ENCODE measurements at places on chromosomes 11 and 22.

DNA sequence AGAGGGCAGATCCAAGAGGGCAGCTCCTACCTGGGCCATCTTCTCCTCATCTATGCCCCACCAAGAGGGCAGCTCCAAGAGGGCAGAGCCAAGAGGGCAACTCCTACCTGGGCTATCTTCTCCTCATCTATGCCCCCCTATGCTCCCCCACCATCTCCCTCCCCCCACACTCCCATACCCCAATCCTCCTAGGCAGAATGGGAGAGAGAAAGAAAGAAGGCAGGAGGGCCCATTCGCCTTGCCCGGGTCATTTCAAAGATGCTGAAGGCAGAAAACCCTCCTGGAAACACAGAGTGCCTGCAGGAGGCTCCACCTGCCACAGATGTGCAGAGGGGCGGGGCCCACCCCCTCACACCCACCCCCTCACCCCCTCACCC is 78.5 kb downstream of the BUD13 start:
- DNase-seq, result no peak

- DNase-seq, result no peak
Measured at GRCh38 chr11:1597331-1597993, 632 bp downstream of the KRTAP5-2 start.

- DNase-seq, result no peak
Measured at GRCh38 chr11:69828276-69828970, 9.2 kb upstream of the FGF3 start.

DNA sequence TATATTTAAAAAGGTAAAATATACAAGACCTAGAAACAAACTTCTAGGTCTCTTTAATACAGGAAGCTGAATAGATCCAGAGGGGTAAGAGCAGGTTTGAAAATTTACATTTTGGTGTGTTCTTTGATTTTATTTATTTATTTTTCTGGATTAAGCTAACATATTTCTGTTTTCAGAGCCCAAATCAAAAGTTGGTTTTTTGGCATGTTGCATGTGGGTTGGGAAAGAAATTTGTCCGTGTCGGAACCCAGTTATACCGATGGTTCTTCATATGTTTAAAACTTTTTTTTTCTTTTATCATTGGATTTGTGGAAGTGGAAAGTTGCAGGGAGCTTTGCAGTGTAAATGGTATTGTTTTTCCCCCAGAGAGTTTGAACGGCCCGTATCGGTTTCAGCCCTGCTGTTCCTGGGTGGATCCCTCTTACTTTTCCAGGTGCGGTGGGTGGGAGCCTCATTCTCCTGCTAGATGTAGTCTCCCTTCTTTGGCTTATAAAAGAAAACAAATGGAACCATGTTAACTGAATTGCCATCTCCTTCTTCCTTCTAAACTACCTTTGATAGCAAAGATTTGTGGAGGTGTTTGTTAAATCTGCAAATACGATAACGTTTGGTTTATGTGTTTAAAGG is 746 bp downstream of the CTNND1 start:
- no peak for DNase-seq

DNA sequence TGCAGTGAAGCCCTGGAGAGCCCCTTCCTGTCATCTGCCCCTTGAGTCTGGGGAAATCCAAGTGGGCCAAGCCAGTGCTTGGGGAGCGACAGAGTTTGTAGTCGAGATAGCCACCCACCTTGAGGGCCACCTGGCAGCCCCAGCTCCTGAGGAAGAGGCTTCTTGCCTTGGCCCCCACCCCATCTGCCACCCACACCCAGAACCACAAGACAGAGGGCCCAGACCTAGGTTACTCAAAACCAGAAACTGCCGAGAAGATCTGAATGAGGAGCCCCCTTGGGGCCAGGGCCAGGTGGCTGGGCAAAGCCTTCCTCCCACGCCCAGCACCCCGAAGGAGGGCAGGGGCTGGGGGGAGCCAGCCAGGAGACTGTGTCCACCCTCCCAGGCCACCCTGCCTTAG is 18.8 kb upstream of the PRR5 start:
- DNase-seq, result no peak

DNA sequence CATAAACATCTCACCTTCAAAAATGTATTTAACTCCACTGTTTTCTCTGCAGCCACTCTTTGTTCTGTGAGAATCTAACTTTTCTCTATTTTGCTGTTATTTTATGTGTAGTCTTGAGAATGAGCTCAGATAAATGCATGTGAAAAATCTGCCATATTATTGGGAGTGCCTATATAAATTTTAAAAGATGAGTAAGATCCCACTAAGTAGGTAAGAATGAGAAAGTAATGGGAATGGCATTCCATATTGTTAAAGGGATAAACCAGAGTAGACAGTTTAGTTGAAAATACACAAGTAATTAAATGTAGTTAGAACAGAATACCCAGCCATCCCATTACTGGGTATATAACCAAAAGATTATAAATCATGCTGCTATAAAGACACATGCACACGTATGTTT is 817.2 kb downstream of the FAM181B start:
- DNase-seq, result peak; percentile 9

DNA sequence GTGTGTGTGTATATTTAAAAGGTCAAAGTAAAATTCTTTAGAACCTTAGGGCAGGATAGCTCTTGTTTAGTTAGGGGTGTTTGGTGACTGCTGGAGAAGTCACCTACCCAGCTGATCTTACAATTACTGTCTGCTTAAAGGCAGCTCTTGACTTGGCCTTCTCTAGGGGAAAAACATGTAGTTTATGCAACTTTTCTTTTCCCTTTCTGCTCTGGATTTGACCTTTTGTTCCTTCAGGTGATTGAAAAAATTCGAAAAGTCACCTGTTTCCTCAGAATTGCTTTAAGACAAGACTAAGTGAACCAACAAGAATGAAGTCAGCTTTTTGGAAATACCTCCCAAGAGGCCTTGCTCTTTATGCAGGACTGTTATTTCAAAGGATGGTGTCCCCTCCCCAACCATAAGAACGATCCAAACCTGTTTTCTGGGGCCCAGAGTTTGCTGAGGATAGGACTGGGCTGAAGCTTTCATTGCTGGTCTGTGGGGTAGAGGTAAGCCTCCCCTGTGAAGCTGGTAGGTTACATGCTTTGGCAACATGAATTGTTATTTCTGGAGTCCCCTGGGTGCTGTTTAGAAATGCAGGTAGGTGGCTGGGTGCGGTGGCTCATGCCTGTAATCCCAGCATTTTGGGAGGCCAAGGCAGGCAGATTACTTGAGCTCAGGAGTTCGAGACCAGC is 111.2 kb downstream of the PTPRJ start:
- DNase-seq, result no peak

DNA sequence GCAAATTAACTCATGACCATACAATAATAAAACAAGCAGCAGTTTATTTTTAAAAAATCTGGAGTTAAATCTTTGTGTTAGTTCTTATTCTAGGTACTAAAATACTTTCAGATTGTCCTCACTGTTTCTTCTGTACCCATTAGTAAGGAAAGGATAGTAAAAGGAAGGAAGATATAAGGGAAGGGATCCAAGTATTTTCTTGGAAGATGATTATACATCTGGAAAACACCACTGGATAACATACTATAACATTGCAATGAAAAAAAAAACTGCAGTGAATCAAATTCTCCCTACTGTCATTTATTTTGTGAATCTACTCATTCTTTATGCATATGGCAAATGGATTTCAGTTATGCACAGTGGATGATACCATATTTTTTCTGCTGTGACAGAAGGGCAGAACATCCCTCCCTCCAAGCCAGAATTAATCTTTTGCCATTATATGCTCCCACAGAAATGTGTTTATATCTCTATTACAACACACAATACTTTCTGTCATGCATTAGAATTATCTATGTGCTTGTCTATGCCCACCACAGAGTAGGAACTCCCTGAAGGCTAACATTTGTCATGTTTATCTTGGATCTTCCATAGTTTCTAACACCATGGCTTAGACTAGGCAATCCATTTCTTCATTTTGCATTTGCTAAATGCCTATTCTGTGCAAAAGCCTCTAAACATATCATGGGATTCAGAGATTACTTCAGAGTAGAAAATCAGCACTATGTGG is 282.3 kb upstream of the CTSC start:
- DNase-seq, result no peak

DNA sequence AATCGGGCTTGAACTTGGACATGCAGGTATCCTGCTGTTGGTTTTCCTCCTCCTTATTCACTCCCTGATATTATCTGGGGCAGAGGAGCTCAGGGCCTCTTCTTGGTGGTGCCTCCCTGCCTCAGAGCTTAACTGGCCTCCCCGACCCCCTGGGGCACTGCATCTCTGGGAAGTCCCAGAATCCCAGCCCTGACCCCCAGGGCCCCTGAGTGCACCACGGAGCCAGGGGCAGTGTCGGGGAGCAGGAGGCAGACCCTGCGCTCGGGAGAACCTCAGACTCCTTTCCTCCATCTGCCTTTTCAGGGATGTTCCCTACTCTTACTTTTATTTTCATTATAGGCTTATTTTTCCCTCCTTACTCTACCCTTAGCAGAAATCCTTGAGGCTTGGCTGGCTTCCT is 537.0 kb downstream of the BRD1 start:
- DNase-seq, result no peak

DNA sequence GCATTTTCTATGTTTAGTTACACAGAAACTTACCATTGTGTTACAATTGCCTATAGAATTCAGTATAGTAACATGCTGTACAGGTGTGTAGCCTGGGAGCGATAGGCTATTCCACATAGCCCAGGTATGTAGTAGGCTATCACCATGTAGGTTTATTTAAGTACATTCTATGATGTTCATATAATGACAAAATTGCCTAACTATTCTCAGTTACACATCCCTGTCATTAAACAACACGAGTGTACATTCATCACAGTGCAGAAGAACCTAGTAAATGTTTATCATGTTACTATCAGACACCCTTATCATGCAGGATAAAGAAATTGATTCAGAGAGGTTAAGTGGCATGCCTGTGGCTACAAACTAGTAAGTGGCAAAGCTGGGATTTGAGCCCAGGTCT is 28.4 kb upstream of the BMAL1 start:
- DNase-seq, result no peak

DNA sequence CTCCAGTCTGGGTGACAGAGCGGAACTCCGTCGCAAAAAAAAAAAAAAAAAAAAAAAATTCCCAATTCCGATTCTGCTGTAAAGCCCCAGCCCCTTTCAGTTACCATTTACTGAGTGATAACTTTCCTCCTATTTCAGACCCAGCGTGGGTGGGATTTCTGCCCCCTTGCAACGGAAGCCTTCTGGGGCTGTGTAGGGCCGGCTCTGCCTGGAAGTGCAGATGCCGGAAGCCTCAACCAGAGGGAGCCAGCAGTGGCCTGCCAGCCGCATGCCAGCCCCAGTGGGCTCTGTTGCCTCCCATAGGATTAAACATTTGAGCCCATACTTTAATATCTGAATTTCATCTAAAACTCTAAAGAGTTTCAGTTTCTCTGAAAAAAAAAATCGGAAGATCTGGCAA is 60.0 kb upstream of the NUP50 start:
- no peak for DNase-seq

- DNase-seq, result peak; percentile 46
Measured at GRCh38 chr22:45830531-45831245, 146.3 kb downstream of the WNT7B start.

GRCh38 chr22:42586381-42586780 is 28.3 kb downstream of the POLDIP3 start:
- no peak for DNase-seq

GRCh38 chr22:23285236-23285635 is 104.9 kb downstream of the BCR start:
- DNase-seq, result no peak

- DNase-seq, result no peak
Measured at GRCh38 chr22:25706197-25706596, 35.8 kb upstream of the MYO18B start.

DNA sequence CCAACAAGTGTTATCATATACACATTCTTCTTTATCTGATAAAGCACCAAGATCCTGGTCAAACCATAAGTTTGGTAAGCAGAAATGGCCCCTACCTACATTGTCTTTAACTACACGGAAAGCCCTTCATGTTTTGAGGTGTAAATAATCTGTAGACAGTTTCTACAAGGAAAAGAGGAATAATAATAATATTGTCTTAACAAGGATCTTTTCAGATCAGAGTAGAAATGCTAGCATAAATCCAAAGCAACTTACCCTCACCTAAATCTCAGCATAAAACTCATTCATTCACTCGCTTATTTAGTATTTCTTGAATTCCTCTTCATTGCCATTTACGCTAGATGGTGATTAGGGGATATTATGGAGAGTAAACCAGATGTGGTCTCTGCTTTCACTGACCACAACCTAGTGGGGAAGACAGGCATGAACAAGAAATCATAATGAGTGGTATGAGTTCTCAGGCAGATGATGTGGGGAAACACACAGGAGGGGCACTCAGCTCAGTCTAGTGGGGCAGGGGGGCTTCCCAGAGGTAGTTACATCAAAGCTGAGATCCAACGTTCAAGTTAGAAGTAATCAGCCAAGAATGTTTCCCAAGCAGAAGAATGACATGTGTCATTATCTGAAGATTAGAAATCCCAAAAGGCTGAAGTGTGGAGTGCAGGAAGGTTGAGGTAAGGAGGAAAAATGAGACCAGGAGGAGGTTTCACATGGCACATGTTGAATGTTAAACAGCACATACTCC is 65.4 kb upstream of the ZC3H12C start:
- DNase-seq, result no peak

DNA sequence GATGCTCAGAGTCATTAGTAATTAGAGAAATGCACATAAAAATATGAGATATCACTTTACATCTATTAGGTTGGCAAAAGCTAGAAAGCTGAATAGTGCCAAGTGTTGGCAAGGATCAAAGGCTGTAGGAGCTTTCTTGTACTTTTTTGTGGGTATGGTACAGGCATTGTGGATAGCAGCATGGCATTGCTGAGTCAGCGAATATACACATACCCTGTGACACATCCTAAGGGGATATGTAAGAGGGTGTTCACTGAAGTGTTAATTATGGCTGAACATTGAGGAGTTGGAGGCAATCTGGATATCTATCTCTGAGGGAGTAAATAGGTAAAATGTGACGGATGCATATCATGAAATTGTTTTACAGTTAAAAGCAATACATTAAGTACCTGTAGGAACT is 27.0 kb upstream of the IL18BP start:
- no peak for DNase-seq

GRCh38 chr11:128580612-128581011 is 6.7 kb downstream of the ETS1 start:
- DNase-seq, result no peak
